Ammon's horn (tissue), 1 donor: ENCODE measurements at places on chromosomes 13 and 19.
A peak's percentile ranks its signal among the peaks of the same experiment; 100 is the strongest.

DNA sequence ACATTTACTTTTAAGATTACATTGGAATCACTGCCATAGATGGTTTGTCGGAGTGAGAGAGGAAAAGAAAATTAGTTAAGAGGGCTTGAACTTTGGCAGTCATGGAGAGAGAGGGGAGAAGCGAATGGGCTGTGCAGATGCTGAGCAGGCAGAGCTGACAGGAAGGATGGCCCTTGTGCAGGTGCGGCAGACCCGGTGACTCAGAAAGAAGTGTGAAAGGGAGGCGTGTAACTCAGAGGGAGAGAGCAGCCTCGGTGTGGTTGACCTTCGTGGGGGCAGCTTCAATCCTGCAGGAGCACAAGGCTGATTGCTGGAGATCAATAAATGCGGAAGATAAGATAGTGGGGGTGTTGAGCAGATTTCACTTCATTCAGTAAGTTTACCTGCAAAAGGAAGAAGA lies 76.9 kb downstream of the TNFSF13B start:
- DNase-seq = no peak

DNA sequence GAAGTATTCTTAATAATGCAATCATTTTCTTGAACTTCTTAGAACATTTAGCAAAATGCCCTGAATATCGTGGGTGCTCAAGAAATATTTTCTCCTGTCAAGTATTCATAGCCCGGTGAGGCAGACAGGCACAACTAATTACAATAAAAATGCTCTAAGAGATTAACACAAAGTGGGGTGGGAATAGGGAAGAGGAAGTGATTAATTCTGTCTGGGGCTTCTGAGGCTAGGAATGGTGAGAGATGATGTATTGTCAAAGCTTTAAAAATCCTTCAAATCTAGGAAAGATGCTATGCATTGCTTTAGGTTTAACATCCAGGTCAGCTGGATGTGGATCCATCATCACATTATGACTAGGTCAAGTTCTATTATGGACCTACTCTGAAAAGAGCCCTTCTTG lies 66.9 kb upstream of the POSTN start:
- no peak for DNase-seq

GRCh38 chr19:3167533-3168272 lies 10.9 kb upstream of the S1PR4 start:
- DNase-seq = no peak

- DNase-seq = no peak
These were observed 34.4 kb upstream of the FXYD3 start for GRCh38 chr19:35081201-35081600.

GRCh38 chr13:22561581-22561980 lies 619.2 kb upstream of the SGCG start:
- DNase-seq = no peak

DNA sequence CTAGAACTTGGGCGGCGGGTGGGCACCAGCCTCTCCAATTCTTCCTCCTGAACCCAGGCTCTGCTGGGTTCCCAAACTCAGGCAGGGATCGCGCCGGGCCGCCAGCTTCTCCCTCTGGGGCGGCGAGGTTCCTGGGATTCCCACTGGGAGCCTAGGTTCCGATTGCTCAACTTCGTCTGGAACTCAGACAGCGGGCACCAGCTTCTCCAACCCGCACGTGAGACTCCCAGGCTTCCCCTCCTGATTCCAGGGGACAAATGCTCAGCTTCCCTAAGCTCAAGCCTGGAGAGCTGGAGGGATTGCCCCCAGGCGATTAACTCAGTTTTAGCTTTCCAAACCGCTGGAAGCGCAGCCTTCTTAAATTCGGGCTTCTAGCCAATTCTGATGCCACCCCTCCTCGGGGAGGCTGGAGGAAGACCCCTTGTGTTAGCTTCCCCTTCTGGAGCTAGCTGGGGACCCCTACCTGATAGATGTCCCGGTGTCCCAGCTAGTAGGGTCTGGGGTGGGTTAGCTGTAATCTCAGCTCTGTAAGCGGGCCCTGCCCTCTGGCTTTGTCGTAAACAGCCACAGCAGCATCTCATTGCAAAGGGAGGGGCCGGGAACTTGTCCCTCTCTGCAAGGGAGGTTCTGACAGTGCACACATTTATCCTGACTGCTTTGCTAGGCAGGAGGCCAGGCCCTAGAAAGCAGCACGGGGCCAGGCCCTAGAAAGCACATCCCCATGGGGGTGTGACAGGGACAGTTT lies 671 bp downstream of the MCOLN1 start:
- no peak for DNase-seq

DNA sequence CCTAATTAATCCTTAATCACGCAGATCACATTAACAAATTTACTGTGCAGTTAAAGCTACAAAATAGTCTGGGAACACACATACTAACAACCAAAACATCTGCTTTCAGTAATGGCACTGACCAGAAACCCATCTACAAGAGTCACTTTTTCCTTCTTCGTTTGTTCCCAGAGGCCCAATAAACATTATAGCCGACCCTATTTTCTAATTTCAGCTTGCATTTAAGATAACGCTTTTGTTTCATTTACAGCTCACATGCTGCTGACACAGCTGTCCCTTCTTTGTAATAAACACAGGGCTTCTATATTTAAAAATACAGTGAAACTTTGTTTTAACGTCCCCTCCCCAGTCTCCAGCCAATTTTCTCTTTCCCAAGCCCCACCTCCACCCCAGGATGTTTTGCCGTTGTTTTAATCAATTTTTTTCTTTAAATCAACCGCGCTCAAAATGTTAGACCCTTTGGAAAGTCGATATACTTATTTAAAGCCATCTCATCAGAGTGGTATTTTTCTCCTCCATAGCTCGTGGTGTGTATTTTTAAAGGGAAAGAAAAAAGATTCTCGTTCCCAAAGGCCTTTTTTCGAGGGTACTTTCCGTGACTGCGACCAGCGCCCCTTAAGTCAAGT lies 1.7 kb upstream of the WBP4 start:
- DNase-seq = peak; percentile 31

DNA sequence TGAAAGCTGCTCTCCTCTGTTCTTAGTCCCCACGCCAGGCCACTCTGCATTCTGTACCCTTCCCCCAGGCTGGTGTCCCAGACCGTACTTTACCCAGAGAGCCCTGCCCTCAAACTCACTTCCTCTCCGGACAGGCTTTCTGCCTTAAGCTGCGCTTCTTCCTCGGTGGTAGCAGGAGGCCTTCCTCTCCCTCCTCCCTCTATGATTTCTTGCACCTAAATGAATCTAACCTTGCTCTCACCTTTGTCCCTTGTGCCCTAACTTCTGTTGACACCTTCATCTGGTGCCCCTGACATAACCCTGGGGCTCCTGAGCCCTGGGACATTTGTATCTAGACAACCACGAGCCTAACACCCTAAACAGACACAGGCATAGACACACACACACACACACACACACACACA lies 29.6 kb upstream of the CEACAM21 start:
- peak; percentile 60 for DNase-seq

DNA sequence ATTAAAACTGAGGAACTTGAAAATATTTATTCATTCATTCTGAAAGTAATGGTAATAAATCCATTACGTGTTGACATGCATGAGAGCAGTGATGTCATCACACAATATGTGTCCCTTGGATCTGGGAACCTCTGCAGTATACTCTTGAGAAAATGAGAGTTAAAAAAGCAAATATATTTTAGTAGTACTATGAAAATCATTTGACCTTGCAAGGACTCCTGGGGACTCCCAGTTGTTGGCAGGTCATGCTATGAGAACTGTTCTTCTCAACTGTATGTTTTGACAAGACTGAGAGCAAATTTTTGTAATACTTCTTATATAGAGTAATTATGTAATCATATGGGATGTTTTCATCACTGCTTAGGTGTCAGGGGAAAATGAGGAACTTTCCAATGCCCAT lies 249.4 kb downstream of the PCCA start:
- no peak for DNase-seq

- no peak for DNase-seq
These were observed 764.8 kb upstream of the GPC6 start for GRCh38 chr13:92461831-92462230.

DNA sequence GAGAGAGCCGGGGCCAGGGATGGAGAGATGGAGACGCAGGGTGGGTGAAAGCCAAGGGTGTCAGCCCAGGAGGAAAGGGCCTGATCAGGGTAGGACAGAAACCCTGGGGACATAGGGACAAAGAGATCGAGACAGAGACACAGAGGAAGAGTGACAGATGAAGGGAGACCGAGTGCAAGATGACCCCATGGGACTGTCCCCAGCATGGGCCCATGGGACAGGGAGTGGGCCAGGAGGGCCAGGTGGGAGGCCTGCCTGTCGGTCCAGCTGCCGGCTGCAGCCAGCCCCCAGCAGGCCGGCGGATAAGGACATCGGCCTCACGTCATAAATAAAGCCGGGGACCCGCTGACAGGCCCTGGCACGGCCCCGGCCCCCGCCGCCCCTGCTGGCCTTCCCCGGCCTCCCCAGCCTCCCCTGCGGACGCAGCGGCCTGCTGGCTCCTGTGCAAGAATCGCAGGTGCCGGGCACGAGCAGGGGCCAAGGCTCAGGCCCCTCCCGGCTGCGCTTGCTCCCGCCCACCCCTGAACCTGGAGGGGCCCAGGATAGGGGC lies 6.3 kb downstream of the REX1BD start:
- no peak for DNase-seq
